ENCODE measurements at places on chromosomes 5 and 9.

DNA sequence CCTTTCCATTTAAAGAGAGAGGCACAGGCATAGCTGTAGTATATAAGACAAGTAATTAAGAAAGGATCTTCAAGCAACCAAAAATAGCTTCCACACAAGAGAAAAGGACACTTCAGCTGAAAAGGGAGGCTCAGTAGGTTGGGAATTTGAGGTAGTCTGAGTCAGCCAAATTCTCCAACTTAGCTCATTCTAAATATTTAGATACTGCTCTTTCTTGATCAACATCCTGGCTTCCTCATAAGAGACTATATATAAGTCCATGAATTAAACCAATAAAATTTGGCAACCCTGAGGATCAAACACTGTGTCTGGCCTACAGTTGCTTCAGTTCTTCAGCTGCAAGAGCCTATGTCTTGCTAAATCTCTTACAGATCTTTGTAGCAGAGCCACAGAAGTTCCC lies 17.8 kb downstream of the HINT1 start:
- DNase-seq, result no peak

DNA sequence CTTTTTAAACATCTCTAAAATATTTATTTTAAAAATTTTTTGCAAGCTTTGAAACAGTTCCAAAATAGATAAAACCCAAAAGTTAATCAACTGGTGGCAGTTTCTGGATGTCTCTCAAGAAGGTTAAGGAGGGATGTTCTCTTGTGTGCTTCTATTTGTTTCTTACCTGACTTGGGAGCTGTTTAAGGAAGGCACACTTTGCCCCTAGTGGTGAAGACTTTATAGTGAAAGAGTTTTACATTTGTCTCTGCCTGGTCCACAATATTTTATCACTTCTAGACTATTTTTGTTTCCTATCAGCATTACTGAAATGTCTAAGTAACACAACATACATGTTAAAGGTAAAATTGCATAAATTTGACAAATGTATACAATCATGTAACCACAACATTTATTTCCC lies 552.8 kb downstream of the SEMA5A start:
- DNase-seq, result no peak

DNA sequence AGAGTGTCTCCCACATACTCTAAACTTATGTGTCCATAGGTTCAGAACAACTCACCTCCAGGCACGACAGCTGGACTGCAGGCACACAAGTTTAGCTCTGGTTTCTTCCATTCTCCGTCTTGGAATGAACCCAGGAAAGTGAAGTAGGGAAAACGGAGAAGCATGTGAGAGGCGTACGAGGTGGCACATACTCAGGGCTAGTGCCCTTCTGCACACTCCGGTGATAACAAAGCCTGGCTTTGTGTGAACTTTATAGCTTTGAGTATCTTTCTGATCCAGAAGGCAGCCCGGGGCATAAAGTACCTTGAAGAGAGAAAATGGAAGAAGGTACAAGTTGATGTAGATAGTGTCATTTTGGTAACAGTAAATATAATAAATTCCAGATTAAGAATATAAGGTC lies 11.1 kb upstream of the HTR4 start:
- no peak for DNase-seq

GRCh38 chr5:104659497-104659896 lies 1096.9 kb upstream of the NUDT12 start:
- DNase-seq, result no peak
